ENCODE measurements at places on chromosomes 6 and 20.

- peak; percentile 20 for DNase-seq
Measured at GRCh38 chr20:7516621-7517111, 423.6 kb downstream of the HAO1 start.

DNA sequence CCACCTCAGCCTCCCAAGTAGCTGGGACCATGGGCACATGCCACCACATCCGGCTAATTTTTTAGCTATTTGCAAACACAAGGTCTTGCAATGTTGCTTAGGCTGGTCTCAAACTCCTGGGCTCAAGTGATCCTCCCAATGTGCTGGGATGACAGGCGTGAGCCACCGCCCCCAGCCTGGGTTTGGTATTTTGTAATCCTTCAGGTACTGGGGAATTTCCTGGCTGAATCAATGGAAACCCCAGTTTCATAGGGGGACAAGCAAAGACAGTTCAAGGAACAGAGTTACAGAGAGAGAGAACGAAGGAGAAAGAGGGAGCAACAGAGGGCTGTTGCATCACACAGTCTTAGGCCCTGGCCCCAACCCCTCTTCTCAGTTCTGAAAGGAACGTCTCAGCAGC lies 35.7 kb downstream of the RAB44 start:
- no peak for DNase-seq

DNA sequence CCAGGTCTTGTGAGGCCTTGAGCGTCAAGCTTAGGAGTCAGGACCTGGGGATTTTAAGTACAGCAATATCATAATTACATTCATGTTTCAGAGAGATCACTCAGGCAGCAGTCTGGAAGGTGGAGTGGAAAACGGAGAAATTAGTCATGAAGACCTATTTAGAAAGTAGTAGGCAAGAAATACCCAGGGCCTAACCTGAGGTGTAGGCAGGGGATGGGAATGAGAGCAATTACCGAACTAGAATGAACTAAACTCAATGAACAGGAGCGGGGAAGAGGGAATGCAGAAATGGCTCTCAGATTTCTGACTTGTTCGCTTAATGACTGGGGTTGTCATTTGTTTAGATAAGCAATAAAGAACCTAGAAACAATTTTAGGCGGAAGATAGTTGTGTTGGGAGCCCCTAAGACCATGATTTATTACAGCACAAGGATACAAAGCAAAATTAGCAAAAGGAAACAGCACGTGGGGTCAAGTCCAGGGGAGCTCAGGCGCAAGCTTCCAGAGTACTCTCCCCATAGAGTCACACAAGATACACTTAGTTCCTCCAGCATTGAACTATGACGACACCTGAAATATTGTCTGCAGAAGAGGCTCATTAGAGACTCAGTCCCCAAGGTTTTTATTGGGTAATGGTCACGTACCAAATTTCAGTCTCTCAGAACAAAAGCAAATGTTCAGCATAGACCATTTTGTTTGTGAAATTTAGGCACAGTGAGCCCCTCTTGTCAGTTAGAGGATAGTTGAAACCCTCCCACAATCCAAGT lies 178.8 kb upstream of the AKAP12 start:
- no peak for DNase-seq

DNA sequence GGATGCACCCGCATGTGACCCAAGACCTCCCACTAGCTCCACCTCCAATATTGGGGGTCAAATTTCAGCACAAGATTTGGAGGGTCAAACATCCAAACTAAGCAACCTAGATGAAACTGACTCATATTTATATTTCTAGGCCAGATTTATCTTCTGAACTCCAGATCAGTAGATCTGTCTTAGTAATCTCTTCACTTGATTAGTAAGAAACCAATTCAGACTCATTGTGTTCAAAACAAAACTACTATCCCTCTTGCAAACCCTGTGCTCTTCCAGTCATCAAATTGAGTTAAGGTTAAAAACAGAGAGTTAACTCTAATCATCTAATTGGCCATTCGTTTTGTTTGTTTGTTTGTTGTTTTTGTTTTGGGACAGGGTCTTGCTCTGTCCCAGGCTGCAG lies 43.3 kb downstream of the MKKS start:
- no peak for DNase-seq

DNA sequence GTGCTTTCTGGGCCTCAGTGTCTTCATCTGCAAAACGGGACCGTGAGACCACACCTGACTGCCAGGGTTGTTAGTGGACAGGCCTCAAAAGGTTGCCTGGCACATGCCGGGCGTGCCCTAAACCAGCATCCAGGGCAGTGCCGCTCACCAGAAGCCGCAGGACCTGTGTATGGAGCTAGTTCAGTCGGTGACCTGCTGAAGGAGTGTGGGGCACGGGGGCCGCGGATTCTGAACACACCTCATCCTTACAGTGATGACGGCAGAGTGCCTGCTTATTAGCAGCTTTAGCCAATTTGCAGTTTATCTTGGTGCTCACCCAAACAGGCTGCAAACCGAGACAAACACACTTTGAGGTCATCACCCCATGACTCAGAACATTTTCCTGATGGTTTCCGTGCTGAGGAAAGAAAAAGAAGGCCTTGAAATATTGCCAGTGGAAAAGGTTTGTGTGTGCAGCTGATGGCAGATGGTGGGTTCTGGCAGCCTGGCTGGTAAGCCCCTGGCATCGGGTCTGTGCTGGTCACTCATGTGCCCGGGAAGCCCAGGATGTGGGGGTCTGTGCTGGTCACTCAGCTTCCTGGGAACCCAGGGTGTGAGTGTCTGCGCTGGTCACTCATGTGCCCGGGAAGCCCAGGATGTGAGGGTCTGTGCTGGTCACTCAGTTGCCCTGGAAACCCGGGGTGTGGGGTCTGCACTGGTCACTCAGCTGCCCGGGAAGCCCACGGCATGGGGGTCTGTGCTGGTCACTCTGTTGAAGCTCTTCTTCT lies 153.8 kb downstream of the ERMARD start:
- peak; percentile 74 for DNase-seq

GRCh38 chr6:3041606-3042005 lies 26.7 kb upstream of the RIPK1 start:
- no peak for DNase-seq

GRCh38 chr6:139710556-139710955 lies 336.1 kb upstream of the CITED2 start:
- DNase-seq = no peak

DNA sequence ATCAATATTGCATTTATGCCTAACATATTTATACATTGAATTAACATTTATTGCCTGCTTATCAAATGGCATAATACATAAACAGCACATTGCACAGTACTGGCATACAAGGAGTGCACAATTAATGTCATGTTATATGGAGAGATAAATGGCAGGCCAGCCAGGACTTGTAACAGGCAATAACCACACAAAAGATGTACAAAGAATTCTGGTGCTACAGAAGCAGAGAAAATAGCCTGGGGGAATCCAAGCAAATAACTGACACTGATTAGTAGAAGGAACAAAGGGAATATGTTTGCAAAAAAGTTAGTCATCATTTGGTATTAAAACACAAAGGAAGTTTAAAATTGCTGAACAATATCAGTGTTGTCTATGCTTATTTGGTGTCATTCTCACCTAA lies 27.3 kb downstream of the COL21A1 start:
- DNase-seq = no peak

DNA sequence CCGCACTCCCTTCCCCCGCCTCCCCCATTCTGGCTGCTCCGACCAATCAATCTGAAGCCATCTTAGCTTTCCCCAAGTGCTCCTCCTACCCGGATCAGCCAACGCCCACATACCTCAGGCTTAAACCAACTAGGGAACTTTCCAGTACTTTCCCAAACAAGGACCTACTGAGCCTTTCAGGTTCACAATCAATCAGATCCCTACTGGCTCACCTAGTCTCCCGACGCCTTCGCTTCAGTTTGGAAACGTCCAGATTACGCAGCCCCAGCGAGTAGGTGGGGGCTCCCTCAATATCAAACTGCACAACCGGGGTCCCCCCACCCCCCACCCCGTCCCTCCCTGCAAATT lies 432 bp downstream of the HSPA1L start:
- peak; percentile 98 for DNase-seq

- DNase-seq = peak; percentile 100
Measured at GRCh38 chr6:161168281-161168891, 105.5 kb downstream of the AGPAT4 start.

GRCh38 chr6:32627831-32628230 lies 9.4 kb upstream of the HLA-DQA1 start:
- DNase-seq = peak; percentile 34

DNA sequence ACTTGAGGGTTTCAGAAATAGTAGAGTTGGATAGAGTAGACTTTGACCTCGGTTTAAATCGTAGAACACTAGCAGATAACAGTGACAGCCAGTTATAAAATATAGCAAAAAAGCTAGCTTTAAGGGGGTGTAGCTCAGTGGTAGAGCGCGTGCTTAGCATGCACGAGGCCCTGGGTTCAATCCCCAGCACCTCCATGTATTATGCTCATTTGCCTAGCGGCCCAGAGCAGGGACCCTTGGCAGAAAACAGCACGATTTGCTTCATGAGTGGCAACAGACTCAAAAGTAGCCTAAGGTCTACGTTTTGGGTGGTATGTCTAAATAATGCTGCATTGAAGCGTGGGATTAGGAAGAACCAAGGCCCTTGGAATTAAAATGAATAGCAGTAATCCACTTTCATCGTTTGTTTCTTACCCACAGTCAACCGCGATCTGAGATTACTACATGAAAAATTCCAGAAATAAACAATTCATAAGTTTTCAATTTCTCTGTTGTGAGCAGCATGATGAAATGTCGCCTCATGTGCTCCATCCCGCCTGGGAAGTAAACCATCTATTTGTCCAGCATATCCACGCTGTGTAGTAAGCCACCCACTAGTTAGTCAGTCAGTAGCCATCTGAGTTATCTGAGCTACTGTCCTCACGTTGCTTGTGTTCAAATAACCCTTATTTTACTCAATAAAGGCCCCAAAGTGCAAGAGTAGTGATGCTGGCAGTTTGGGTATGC lies 184.9 kb downstream of the GPX5 start:
- DNase-seq = peak; percentile 82

DNA sequence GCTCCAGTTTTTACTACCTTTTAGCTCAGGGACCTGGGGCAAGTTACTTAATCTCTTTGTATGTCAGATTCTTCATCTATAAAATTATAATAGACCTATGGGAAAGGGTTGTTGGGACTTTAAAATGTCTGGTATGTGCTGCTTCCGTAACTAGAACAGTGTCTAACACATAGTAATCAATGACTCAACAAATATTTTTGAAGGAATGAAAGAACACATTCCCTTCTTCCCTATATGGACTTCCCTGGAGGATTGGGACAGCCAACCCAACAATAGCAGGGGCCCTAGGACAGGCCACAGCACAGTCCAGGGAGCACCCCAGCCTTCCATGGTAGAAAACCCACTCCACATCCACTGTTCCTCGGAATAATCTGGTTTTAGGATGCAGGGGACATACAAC lies 50.7 kb upstream of the TPD52L1 start:
- peak; percentile 68 for DNase-seq

DNA sequence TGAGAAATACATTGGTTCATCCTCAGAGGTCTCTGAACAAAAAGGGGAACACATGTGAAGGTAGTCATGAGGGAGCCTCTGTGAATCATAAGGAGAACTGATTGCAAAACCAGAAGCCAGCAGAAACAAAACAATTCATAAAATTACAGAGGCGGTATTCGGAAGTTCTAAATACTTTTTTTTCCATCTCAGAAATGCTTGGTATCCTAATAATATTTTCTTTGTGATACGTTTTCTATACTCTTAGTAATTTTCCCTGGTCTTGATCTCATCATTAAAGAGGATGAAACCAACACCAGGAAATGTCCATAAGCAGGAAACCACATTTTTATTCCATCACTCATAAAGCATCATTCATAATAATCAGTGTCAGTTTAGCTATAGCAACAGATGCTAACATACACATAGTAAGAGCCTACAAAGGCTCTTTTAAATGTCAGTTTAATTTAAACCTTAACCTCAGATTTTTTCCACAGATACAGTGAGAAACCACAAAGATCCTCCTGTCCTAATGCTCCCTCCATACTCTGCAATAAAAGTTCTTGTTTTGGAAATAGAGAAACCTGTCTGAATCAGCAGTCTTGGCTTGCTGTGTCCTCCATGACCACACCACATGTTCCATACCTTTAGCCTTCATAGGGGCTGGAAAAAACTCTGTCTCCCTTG lies 29.2 kb downstream of the SGK1 start:
- peak; percentile 94 for DNase-seq

DNA sequence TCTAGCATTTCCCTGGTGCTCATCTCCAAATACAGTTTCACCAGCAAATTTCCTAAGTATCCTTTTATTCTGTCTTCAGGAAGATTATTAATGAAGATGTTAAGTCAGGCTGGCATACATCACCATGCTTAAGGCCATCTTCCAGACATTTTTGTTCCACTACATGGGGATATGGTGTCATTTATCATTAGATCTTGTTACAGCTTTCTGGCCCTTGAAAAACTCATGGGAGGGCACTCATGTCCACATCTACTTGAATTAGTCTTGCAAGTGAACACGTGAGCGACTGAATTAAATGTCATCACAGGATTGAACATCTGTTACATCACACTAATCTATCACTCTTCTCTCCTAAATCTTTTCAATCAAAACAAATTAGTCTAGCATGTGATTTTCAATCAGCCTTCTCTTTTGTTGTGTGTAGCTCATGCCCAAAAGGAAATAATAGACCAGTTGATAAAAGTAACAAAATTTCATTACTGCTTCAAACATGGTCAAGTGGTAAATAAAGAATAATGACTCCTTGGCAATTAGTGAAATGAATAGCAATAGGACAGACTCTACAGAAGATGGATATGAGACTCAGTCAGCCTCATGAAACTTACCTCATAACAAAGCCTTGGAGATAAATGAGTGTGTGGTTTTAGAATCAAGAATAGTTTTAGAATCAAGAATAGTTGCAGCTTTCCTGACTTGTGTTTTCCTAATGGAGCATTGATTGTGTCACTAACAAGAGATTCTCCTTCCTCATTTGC lies 80.5 kb downstream of the MTFR2 start:
- no peak for DNase-seq

DNA sequence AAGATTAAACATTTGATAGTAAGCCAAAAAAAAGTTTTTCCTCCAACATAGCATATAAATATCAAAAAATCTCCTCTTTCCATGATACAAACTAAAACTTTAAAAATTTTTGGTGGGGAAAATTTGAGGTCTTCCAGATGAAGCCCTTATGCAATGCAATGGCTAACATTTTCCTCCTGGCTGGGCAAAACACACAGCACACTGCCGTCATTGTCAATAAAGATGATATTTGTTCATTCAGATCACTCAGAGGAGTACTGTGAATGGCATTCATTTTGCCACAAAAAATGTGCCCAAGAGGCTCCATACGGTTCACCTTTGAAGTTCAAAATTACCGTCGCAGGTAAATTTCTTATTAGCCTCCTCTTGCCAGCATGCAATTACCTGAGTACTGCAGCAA lies 33.9 kb upstream of the FBXO9 start:
- DNase-seq = no peak

DNA sequence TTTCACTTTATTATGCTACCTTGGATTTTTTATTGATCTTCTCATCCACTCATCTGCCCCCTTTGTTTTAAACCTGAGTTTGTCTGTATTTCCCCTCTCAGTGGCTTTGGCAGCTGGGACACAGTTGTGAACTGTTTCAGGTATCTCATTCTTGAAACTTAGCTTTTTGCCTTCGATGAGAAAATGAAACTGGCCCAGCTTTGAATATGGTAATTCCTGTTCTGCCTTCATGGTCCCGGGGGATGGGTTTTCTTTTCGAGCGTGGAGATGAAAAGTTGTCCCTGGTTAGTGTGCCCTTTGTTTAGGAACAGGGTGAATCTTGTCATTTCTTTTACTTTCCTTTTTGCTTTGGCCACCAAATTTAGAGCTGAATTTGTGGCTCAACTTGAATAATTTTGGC lies 25.6 kb downstream of the DHX35 start:
- no peak for DNase-seq

- DNase-seq = peak; percentile 26
Measured at GRCh38 chr6:132114201-132114825, 163.1 kb upstream of the CCN2 start.

Measured in fibroblast of mammary gland (primary cell).